ENCODE measurements at places on chromosomes 7 and 10. TPM values are rescaled to one million over a fixed set of nuclear protein-coding genes. Genes with fewer than 3 reads are reported as not detected.

DNA sequence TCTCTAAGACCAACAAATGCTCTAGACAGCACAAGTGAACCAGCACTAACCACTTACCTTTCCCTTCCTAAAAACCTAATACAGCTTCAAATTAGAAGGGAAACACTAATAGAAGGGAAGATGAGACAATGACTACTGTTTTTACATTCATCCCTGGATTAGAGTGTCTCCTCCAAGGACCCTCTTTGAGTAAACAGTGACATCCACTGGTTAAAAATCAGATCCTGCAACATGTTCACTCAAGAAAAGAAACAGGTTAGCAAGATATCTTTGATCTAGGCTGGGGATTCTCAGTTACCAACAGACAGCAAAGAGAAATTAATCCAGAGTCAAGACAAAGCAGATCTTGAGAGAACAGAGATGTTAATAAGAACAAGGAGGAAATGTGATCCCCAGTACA lies 177.7 kb upstream of the GHITM start:
- DNase-seq, result no peak

- DNase-seq, result no peak
These were observed 12.7 kb downstream of the TAS2R38 start for GRCh38 chr7:141960687-141961422.

- DNase-seq, result no peak
These were observed 54.6 kb upstream of the ABCB4 start for GRCh38 chr7:87530126-87530525.

DNA sequence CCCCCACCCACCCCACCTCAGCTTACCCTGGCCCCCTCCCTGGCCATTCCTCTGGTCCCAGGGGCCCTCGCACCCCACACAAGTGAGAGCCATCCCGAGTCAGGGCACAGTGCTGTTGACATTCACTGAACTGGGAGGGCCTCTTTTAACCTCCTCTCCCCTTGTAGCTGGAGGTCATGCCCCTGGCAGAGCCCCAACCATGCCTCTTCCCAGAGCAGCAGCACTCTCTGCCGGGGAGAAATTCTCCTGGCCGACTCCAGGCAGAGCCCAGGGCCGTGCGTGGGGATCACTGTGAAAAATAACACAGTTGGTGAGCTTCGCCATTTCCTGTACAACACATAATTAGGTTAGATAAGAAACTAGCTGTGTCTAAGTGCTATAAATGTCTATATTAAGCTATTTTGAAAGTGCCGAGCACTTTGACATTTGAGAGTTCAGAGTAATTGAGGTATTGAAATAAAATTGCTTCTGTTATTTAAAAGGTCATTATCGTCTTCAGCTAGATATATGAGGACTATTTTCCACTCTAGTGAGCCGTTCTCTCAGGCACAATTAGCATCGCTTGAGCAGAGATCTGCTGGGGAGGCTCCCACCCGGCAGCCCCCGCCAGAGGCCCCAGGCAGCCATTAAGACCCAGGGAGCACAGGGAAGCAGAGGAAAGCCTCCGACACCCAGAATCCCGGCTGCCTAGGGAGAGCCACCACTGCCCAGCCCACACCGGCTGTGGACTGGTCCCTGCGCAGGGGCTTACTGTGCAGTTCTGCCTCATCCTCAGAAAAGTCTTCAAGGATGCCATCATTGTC lies 62.4 kb upstream of the LRRC18 start:
- no peak for DNase-seq

GRCh38 chr7:128270826-128271272 lies 29.8 kb downstream of the LEP start:
- DNase-seq, result no peak

- no peak for DNase-seq
These were observed 25.8 kb downstream of the STN1 start for GRCh38 chr10:103892181-103892580.

Gene EN2
- 0.69 TPM for polyA plus RNA-seq

Gene NPM3
- polyA plus RNA-seq, result 56.5 TPM

Data from left renal pelvis (tissue), 4 donors.